ENCODE measurements at places on chromosomes 11 and 22.
A peak's percentile ranks its signal among the peaks of the same experiment; 100 is the strongest.

GRCh38 chr22:48297296-48297695 lies 1530.4 kb downstream of the BRD1 start:
- no peaks in the 10 kb centered on the region for H3K27me3 ChIP-seq
- peaks cover 8% of the 10 kb centered on the region for H3K4me1 ChIP-seq
- H3K27ac ChIP-seq, result no peak overlapping the region

DNA sequence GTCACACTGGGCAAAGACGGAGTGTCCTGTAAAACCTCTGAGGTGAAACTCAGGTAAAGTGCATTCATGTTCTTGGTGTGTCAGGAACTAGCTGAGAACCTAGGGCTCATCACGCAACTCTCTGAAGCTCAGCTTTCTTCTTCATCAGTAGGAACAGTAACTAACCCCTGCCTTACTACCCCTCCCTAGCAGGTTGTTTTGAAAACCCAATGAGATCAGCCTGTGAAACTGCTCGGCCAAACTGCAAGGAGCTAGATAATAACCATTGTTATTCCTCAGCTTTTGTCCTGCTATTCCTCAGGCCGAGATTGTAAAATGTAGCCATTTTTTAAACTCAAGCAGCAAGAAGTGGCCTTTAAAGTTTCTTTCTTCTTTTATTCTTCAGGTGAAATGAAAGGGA lies 9.8 kb upstream of the FJX1 start:
- no peaks in the 10 kb centered on the region for H3K27me3 ChIP-seq
- no peak for DNase-seq
- H3K4me3 ChIP-seq, result no peak overlapping the region
- no peaks in the 10 kb centered on the region for H3K36me3 ChIP-seq

- no peak overlapping the region for H3K4me3 ChIP-seq
- no peaks in the 10 kb centered on the region for H3K36me3 ChIP-seq
- H3K27ac ChIP-seq, result no peak overlapping the region
Measured at GRCh38 chr11:57421805-57422204, 5.1 kb downstream of the SLC43A3 start.

DNA sequence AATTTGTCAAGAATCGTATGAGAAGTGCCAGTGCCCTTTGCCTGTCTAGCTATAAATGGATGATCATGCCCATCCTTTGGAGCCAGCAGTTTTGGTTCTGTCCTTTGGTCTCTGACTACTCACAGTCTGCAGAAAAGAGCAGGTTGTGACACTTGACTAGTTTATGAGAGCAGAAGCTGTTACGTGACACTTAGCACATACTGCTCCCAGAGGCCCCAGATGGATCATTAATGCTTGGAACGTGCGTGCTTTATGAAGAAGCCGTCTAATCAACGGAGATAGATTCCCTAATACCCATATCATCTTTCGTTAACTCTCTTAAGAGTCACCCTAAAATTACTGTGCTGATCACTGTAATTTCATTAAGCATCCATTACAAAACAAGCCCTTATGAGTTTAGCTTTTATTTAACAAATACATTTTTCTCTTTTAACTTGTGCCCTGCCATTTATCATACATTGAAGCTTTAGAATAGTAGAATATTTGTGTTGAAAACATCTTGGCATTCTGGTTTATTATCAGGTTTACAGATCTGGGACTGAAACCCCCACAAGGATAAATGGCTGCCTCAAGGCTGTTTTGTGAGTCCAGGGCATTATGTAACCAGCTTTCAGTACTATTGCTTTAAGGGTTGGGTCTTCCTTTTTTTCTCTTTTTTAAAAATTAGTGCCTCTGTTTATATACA lies 47.0 kb upstream of the ADORA2A start:
- H3K36me3 ChIP-seq, result peaks cover 10% of the 10 kb centered on the region
- H3K27ac ChIP-seq, result no peak overlapping the region
- no peak overlapping the region for H3K4me3 ChIP-seq

GRCh38 chr11:65856689-65857499 lies 1.1 kb downstream of the CFL1 start:
- H3K4me1 ChIP-seq, result peaks cover 10% of the 10 kb centered on the region
- no peaks in the 10 kb centered on the region for H3K27me3 ChIP-seq
- H3K4me3 ChIP-seq, result peak overlapping the region; percentile 87
- H3K36me3 ChIP-seq, result peaks cover 7% of the 10 kb centered on the region
- H3K27ac ChIP-seq, result peak overlapping the region; percentile 92

DNA sequence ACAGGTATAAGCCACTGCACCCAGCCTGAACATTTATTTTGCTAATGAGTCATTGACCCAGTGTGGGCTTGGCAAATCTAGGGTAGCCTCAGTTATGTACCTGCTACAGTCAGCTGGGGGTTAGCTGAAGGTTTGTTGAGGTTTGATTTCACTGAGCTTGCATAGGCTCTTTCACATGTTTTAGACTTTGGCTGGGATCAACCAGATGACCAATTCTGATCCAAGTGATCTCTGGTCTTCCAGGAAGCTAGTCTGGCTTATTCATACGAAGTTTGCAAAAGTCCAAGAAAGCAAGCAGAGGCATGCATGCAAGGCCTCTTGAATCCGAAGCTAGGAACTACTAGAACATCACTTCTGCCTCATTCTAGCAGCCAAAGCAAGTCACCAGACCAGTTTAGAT lies 21.0 kb downstream of the SERPING1 start:
- H3K4me3 ChIP-seq, result no peak overlapping the region
- peaks cover 9% of the 10 kb centered on the region for H3K36me3 ChIP-seq
- no peak for DNase-seq
- H3K4me1 ChIP-seq, result no peaks in the 10 kb centered on the region
- H3K27me3 ChIP-seq, result no peaks in the 10 kb centered on the region

DNA sequence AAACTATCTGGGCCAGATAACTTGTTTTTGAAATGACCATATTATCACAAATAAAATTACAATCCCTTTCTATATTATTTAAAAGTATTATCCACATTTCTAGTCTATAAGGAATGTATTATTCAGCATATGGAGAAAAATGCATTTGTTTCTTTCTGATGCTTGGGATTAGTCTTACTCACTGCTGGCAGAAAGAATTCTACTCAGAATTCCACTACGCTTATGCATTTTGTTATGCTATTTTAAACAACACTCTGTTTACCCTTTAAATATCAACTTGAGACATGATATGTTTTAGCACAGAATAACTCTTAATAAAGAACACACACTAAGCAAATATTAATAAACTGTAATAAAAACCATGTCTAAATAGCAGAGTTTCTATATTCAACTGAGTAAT lies 77.6 kb upstream of the ANO3 start:
- H3K36me3 ChIP-seq, result no peaks in the 10 kb centered on the region
- H3K27ac ChIP-seq, result no peak overlapping the region
- no peaks in the 10 kb centered on the region for H3K27me3 ChIP-seq
- no peaks in the 10 kb centered on the region for H3K4me1 ChIP-seq
- H3K4me3 ChIP-seq, result no peak overlapping the region
- no peak for DNase-seq

- H3K4me1 ChIP-seq, result no peaks in the 10 kb centered on the region
- no peak overlapping the region for H3K4me3 ChIP-seq
- H3K27ac ChIP-seq, result no peak overlapping the region
- peaks cover 4% of the 10 kb centered on the region for H3K36me3 ChIP-seq
Measured at GRCh38 chr11:12003336-12003735, 5.1 kb downstream of the DKK3 start.

GRCh38 chr11:75576499-75576918 lies 14.5 kb downstream of the SERPINH1 start:
- DNase-seq, result no peak
- H3K27ac ChIP-seq, result no peak overlapping the region

DNA sequence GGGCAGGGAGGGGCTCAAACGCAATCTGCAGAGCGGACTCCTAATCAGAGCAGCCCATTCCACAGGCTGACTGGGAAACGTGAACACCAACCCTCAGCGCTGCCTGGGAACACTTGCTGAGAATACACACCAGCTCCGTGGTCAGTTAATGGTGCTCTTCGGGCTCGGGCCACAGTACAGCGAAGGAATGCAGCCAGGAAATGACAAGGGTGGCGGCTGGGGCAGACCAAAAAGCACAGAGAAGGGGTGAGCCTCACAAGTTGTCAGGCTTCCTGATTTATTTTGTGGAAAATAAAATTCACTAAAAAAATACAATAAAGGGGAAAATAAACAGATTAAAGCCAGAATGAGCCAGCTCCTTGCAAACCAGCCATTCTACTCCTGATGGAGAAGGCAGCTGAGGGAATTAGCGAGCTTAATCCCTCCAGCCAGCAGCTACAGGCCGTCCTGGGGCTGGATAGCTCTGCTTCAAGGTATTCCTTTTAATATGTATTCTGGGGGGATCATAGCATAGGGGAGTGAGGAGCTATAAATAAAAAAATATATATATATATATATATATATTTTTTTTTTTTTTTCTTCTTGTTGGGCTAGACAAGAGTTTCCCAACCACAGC lies 165.5 kb upstream of the NTM start:
- peaks cover 5% of the 10 kb centered on the region for H3K4me1 ChIP-seq
- peak; percentile 51 for DNase-seq
- no peak overlapping the region for H3K27ac ChIP-seq
- no peaks in the 10 kb centered on the region for H3K36me3 ChIP-seq
- no peaks in the 10 kb centered on the region for H3K27me3 ChIP-seq
- H3K4me3 ChIP-seq, result no peak overlapping the region

DNA sequence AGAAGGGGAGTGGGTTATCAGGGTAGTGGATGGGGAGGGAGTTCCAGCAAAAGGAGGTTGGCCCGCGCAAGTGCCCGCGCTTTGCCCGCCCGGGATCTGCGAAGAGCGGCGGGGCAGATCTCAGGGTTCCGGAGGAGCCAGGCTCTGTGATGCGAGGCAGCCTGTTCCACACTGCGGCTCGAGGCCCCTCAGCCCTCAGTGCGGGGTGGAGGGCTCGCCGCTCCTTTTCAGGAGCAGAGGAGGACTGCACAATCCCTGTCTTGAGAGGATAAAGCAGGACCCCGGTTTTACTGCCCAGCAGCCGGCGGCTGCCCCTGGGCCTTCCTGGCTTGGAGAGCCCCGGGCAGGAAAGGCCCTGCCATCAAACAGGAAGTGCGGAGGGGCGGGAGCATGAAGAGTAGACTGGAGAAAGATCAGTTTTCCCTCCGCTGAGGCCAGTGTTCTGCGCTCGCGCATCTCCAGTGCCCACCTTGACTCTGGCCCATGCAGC lies 6.2 kb downstream of the SLC6A5 start:
- H3K4me1 ChIP-seq, result peaks cover 7% of the 10 kb centered on the region
- H3K36me3 ChIP-seq, result no peaks in the 10 kb centered on the region
- H3K27ac ChIP-seq, result no peak overlapping the region
- peaks cover 100% of the 10 kb centered on the region for H3K27me3 ChIP-seq

DNA sequence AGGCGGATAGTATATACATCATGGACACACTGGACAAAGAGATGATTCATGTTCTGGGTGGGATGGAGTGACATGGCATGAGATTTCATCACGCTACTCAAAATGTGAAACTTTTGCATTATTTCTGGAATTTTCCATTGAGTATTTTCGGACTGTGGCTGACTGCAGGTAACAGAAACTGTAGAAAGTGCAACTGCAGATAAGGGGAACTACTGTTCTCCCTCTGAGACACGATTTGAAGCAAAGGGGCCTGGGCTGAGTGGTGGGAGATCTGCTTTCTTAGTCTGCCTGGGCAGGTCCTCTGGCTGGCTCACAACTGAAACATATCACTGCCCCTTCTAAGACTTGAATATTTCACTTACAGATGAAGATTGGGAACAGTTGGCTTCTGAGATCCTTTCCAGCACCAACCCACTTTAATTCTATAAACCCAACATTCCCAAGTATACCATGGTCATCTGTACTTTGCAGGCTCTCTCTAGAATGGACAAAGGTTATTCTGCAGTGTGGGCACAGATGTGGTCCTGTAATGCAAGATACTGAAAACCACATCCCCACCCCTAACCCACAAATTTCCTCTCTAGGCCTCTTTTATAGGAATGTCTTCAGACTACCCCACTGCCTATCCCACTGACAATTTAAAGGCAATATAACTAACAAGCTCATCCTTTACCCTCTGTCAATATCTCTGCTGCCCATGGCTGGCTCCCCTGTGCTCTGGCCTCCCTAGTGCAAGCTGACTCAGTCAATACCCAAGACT lies 121.1 kb downstream of the KCNC1 start:
- no peak for DNase-seq
- H3K27ac ChIP-seq, result no peak overlapping the region
- H3K4me1 ChIP-seq, result no peaks in the 10 kb centered on the region
- H3K27me3 ChIP-seq, result no peaks in the 10 kb centered on the region
- H3K36me3 ChIP-seq, result no peaks in the 10 kb centered on the region

GRCh38 chr22:49091917-49092545 lies 735.6 kb downstream of the BRD1 start:
- no peaks in the 10 kb centered on the region for H3K4me1 ChIP-seq
- no peak overlapping the region for H3K4me3 ChIP-seq
- no peaks in the 10 kb centered on the region for H3K36me3 ChIP-seq
- H3K27me3 ChIP-seq, result no peaks in the 10 kb centered on the region
- DNase-seq, result no peak

- H3K27me3 ChIP-seq, result no peaks in the 10 kb centered on the region
- H3K36me3 ChIP-seq, result no peaks in the 10 kb centered on the region
- no peaks in the 10 kb centered on the region for H3K4me1 ChIP-seq
- DNase-seq, result no peak
- H3K27ac ChIP-seq, result no peak overlapping the region
Measured at GRCh38 chr22:37222440-37222971, 10.2 kb upstream of the SSTR3 start.

- no peaks in the 10 kb centered on the region for H3K36me3 ChIP-seq
- H3K4me1 ChIP-seq, result peaks cover 6% of the 10 kb centered on the region
- no peaks in the 10 kb centered on the region for H3K27me3 ChIP-seq
- no peak overlapping the region for H3K27ac ChIP-seq
Measured at GRCh38 chr11:128236506-128237498, 350.6 kb downstream of the ETS1 start.

GRCh38 chr11:108307751-108308150 lies 84.9 kb downstream of the ATM start:
- H3K4me1 ChIP-seq, result no peaks in the 10 kb centered on the region
- no peak overlapping the region for H3K27ac ChIP-seq
- peaks cover 9% of the 10 kb centered on the region for H3K36me3 ChIP-seq
- H3K4me3 ChIP-seq, result no peak overlapping the region

GRCh38 chr22:22059291-22060002 lies 76.9 kb upstream of the TOP3B start:
- DNase-seq, result peak; percentile 50
- no peak overlapping the region for H3K27ac ChIP-seq
- H3K27me3 ChIP-seq, result peaks cover 87% of the 10 kb centered on the region
- H3K4me1 ChIP-seq, result peaks cover 25% of the 10 kb centered on the region
- no peak overlapping the region for H3K4me3 ChIP-seq

DNA sequence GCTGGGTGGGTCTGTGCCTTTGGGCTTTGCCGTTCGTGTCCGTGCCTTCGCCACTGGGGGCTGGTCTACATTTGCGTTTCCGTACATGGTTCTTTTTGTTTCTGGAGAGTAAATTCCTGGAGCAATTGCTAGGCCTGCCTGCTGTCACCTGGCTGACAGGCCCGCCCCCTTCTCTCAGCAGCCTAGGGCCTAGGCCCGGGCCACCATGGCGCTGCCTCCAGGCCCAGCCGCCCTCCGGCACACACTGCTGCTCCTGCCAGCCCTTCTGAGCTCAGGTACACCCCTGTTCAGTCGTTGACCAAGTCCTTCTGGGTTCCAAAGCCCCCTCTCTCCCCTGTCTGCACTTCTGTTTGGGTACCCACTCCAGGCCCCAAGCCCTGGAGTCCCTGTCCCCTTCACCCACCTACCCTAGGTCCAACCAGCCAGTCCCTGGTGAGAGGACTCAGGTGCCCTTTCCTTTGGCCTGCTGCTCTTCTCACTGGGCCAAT lies 649 bp downstream of the TMEM25 start:
- peaks cover 24% of the 10 kb centered on the region for H3K4me1 ChIP-seq
- no peak for DNase-seq
- no peak overlapping the region for H3K27ac ChIP-seq
- no peaks in the 10 kb centered on the region for H3K36me3 ChIP-seq
- H3K4me3 ChIP-seq, result peak overlapping the region; percentile 94

- H3K4me1 ChIP-seq, result no peaks in the 10 kb centered on the region
- DNase-seq, result no peak
- H3K27me3 ChIP-seq, result no peaks in the 10 kb centered on the region
- no peaks in the 10 kb centered on the region for H3K36me3 ChIP-seq
- no peak overlapping the region for H3K27ac ChIP-seq
Measured at GRCh38 chr22:16968218-16968595, 39.8 kb downstream of the GAB4 start.

Measured in neural progenitor cell (in vitro differentiated cells).